ENCODE measurements at places on chromosomes 12 and 14.

DNA sequence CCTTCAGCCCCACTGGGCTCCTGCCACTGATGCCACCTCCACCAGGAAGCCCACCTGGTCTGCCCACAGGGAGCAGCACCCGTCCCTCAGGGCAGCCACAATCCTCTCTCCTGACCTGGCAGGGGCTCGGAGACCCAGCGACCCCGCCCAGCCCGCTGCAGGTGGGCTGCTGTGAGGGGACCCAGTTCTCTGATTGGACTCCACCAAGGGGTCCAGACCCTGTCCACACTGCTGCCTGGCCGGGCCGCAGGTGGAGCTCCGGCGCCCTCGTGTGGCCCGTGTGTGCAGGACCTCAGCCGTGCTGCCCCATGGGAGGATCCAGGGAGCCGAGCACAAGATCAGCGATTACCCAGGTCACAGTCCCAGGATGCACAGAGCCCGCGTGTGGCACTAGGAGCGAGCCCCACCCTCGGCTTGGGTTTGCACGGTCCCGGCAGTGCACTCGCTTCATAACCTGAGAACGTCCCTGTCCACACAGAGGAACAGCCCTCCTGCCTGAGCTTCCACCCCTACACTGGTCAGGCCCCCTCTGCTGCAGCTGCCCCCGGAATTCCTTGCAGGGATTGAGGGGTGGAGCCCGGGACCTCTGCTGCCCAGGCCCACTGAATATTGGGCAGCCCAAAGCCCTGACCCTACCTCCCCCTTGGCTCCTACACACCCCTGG lies 35.4 kb upstream of the TMEM179 start:
- no peak for DNase-seq

- DNase-seq: no peak
These were observed 24.2 kb downstream of the ST8SIA1 start for GRCh38 chr12:22310275-22310674.

DNA sequence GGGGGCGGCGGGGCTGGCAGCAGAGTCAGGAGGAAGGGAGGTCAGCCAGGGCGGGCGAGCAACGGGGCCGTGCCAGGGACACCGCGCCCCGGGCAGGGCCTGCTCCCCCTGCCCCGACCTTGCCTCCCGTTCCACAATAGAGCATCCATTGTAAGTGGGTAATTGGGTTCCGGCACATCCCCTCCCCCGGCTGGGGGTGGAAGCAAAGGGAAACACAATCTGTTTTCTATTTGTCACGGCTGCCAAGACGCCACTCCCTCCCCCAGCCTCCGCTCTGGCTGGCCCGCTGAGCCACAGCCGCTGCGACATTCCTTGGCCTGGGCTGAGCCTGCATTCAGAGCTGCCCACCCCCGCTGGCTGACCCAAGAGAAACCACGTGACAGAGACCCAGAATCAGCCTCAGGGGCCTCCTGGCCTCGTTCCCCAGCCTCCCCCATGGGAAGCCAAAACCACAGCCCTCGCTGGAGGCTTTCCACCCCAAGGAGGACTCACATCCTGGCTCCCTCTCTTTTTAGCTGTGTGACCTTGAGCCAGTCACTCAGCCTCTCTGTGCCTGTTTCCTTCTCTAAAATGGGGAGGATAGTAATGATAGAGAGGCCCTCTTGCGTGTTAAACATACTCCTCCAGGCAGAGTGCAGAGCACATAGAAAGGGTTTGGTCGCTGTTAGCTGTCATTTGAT lies 117.6 kb downstream of the SCARB1 start:
- peak; percentile 44 for DNase-seq

DNA sequence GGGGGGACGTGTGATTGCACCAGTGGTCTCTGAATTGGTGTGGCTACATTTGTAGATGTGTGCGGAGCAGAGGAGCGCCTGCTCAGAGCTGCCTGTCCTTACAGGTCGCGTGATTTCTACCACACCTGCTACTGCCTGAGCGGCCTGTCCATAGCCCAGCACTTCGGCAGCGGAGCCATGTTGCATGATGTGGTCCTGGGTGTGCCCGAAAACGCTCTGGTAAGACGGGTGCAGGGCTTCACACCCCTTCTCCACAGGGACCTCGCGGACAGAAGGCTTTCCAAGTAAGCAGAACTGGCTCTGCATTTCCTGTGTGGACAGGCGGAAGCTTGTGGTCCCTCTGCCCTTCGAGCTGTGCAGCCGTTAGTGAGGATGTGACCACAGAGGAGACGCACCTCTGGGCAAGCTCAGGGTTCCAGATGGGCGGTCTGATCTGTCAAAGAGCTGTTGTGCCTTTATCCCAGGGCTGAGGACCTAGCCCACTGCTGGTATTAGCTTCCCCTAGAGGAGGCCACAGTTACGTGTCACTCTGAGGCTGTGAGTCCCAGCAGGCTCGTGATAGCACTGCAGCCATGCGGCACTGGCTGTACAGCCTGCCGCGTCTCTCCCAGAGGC lies 47.7 kb downstream of the MAX start:
- DNase-seq: no peak

DNA sequence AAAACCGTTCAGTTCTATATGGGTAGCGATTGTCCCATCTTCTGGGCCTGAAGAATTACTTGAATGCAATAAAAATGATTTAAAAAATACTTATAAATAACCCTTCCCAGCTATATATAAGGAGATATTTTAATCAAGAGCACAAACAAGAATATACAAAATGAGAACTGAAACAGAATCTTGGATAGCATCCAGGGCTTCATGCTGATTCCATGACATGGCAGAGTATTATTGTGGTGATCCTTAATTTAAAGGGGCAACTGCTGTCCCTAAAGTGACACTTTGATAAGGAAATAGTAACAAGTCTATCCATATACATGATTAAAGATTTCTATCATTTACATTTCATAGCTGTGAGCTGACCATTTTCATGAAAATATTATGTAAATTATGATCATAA lies 18.8 kb downstream of the WBP11 start:
- no peak for DNase-seq

DNA sequence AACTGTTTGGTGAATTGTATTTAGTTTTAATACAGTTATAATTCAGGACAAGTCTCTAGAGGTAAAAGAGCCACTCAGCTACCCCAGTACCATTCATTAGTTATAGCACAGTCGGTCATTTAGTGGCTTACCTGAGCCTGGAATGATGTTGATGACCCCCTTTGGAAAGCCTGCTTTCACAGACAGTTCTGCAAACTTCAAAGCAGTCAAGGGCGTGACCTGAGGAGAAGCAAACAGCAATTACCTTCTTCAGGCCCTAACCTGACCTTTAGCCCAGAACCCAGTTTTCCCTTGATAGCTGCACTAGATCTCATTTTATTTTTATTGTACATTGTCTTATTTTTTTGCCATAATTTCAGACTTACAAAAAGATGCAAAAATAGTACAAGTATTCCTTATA lies 43.8 kb downstream of the ALDH1L2 start:
- no peak for DNase-seq

- no peak for DNase-seq
These were observed 113.0 kb downstream of the TMEM30B start for GRCh38 chr14:61168141-61168540.

- DNase-seq: no peak
These were observed 825 bp upstream of the CCDC85C start for GRCh38 chr14:99604766-99605298.

GRCh38 chr14:59354666-59355065 lies 110.5 kb downstream of the GPR135 start:
- no peak for DNase-seq

GRCh38 chr14:72715215-72715849 lies 178.6 kb downstream of the DPF3 start:
- no peak for DNase-seq

DNA sequence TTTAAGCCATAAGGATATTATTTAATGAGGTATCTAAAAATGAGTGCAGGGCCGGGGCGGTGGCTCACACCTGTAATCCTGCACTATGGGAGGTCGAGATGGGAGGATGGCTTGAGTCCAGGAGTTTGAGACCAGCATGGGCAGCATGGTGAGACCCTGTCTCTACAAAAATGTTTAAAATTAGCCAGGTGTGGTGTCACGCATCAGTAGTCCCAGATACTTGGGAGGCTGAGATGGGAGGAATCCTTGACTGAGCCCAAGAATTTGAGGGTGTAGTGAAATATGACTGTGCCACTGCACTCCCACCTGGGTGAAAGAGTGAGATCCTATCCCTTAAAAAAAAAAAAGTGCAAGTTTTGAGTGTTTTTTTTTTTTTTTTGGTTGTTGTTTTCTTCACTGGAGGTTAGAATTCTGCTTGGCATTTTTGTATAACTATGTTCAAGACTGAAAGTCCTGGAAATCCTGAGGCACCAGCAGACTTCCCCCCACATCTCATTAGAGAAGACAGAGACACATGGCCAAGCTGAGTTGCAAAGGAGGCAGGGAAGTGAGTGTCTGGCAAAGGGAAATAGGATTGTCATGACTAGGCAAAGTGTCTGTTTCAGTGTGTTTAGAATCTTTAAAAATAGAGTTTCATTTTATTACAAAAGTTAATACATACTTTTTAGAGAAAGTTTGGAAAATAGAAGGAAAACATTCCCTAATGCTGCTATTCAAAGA lies 53.5 kb upstream of the DUSP6 start:
- no peak for DNase-seq
